Stimulated activated CD8-positive, alpha-beta memory T cell treated with anti-CD3 and anti-CD28 coated beads, Interleukin-15, amount 100 ng/mL, for 48 hours (primary cell): ENCODE measurements at places on chromosomes 6 and 20.

- no peak for DNase-seq
Measured at GRCh38 chr6:25928562-25929324, 1.7 kb downstream of the SLC17A2 start.

GRCh38 chr20:53609491-53610445 lies 16.1 kb upstream of the ZNF217 start:
- peak; percentile 55 for DNase-seq

DNA sequence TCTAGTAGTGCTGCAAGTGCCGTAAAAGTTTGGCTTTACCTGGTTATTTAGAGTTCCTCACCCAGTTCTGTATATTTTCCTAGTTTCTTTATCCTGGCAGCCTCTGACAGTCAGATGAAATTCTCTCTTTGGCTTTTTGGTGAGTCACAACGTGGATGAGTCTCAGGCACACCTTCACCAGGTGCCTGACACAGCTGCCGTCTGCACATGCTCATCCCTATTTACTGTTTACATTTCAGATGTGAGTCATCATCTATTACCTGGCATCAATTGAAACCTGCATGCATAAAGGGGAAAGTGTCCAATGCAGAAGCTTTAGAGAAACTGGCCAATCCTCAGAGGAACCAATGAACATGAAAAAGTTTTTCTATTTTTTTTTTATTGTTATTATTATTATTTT lies 33.3 kb upstream of the ADGRF4 start:
- no peak for DNase-seq

GRCh38 chr6:15062516-15063252 lies 183.2 kb upstream of the JARID2 start:
- no peak for DNase-seq

DNA sequence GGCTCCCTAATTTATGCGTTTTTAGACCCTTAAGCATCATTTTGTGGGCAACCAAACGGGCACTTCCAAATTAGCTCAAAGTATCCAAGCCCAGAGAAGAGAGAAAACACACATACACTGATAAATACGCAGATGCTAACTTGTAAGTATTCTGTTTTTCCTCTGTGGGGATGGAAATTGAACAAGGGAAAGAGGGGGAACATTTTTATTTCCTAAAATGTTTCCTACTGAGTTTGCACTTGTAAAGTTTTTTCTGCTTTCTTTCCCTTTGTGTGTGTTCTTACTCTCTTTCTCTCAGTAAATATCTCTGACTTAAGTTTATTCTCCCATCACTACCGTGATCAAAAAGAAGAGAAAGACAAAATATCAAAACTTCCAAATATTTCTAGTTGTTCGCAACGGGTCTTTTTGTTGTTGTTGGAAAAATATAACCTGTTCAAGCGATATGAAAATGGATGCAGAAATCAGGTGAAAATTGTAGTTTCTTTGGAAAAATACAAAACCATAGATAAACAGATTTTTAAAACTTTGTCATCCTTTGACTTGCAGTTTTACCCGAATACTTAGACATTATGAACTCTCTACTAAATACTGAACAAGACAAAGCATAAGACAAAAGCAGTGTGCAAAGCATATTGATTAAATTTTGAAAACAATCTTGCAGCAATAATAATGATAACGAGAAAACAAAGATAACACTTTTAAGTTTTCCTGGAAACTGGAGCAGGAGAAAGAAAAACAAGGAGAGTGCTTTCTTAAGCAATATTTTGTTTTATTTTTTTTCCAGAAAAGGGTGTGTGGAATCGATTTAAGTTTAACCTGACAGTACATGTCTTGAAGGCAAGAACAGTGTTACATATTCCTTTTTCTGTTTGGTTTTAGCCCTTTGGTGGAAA lies 1.0 kb upstream of the NKX2-4 start:
- DNase-seq = no peak

- no peak for DNase-seq
Measured at GRCh38 chr6:101668496-101669030, 275.1 kb downstream of the GRIK2 start.

DNA sequence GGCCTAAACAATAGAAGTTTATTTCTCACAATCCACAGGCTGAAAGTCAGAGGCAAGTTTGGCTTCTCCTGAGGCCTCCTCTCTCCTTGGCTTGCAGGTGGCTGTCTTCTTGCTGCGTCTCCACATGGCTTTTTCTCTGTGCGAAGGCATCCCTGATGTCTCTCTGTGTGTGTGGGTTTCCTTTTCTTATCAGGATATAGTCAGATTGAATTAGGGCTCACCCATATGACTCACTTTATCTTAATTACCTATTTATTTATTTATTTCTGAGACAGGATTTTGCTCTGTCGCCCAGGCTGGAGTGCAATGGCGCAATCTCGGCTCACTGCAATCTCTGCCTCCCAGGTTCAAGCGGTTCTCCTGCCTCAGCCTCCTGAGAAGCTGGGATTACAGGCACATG lies 30.7 kb downstream of the LINC00237 start:
- DNase-seq = no peak

DNA sequence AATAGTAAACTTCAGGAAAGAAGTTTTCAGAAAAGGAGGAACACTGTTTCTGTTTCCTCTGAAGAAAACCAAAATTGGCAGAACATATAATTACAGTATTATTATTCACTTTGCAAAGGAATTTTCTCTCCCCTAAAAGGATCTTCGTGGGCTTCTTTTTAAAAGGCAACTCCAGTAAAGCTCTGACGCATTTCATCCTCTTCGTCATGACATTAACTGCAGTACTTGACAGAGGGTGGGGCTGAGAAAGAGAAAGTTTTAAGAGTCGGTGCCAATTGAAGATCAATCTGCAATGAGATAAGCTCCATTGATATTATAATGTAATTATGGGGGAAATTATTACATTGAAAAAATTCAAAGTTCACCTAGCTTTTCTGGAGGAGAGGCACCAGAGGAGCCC lies 75.8 kb downstream of the MYB start:
- DNase-seq = no peak

GRCh38 chr20:5091902-5092301 lies 27.9 kb downstream of the PCNA start:
- DNase-seq = no peak
